Stimulated activated CD4-positive, alpha-beta T cell treated with anti-CD3 and anti-CD28 coated beads, TNF-alpha, amount 100 ng/mL, for 48 hours (primary cell): ENCODE measurements at places on chromosomes 1 and 21.
A peak's percentile ranks its signal among the peaks of the same experiment; 100 is the strongest.

- no peak for DNase-seq
Measured at GRCh38 chr1:76433526-76433925, 359.0 kb downstream of the ST6GALNAC3 start.

- DNase-seq: no peak
Measured at GRCh38 chr21:38114717-38115333, 142.0 kb upstream of the KCNJ15 start.

GRCh38 chr1:230852959-230853358 is 15.4 kb downstream of the C1orf198 start:
- DNase-seq: no peak

DNA sequence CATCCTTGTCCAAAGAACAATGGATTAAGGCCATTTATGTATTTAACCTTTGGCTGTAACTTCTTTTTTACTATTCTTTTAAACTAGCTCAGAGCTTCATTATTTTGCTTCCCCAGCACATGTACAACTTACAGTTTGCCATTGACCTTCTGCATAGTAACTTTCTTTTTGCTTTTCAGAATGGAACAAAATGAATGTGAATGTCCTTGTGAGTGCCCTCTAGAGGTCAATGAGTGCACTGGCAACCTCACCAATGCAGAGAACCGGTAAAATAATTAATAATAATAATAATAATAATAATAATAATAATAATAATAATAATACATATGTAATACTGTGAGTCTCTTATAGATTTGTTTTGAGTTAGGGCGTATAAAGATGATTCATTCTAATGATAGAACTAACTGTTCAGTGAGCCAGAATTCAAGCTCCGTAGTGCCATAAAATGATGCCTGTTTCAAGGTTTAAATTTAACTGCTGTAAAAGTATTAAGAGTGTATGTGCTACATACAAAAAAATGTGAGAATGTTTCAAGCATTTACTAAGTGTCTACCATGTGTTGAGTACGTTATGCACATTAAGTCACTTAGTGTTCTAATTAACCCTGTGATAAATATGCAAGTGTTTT is 69.0 kb upstream of the RAVER2 start:
- DNase-seq: no peak

- peak; percentile 61 for DNase-seq
Measured at GRCh38 chr1:40232444-40232843, 15.3 kb upstream of the TMCO2 start.

GRCh38 chr1:230501242-230501641 is 75.1 kb upstream of the PGBD5 start:
- DNase-seq: no peak

GRCh38 chr1:155026154-155026553 is 7.4 kb downstream of the DCST2 start:
- no peak for DNase-seq

GRCh38 chr1:34460193-34460592 is 283.5 kb downstream of the C1orf94 start:
- DNase-seq: peak; percentile 45

- DNase-seq: no peak
Measured at GRCh38 chr21:45632160-45632559, 11.4 kb upstream of the PCBP3 start.
